A549 treated with AZD2906 at 1 μM for 4 hours (cell line): ENCODE measurements at places on chromosomes 5 and 9. TPM values are rescaled to one million over a fixed set of nuclear protein-coding genes. Genes with fewer than 3 reads are reported as not detected.

The CD274 gene
- total RNA-seq: 1.3 to 2.1 TPM (median 1.7 TPM) in 5 replicates

The PPP3R2 gene
- total RNA-seq: not detected in 5 replicates

The B4GALT1 gene
- total RNA-seq: 201 to 239 TPM (median 228 TPM) in 5 replicates

The CCNI2 gene
- total RNA-seq: 0.07 to 0.26 TPM (median 0.10 TPM) in 4 of 5 replicates, not detected in the other

The CAMK2A gene
- 0.56 to 0.80 TPM (median 0.69 TPM) in 5 replicates for total RNA-seq

The MLANA gene
- not detected in 5 replicates for total RNA-seq

The GPX3 gene
- total RNA-seq: 17.4 to 21.2 TPM (median 18.2 TPM) in 5 replicates

The CCNJL gene
- total RNA-seq: 10.1 to 12.6 TPM (median 11.2 TPM) in 5 replicates

The LCN1 gene
- total RNA-seq: 0.17 to 0.26 TPM (median 0.20 TPM) in 3 of 5 replicates, not detected in the others

The NR2F1-AS1 gene
- total RNA-seq: 2.6 to 4.3 TPM (median 3.0 TPM) in 5 replicates

The PCDHGA9 gene
- 0.03 to 0.05 TPM (median 0.05 TPM) in 5 replicates for total RNA-seq

The INSYN2B gene
- 0.07 to 0.31 TPM (median 0.11 TPM) in 5 replicates for total RNA-seq

The PHF24 gene
- 0.07 to 0.19 TPM (median 0.13 TPM) in 5 replicates for total RNA-seq

The IFNA16 gene
- not detected in 5 replicates for total RNA-seq

The MEIKIN gene
- not detected in 5 replicates for total RNA-seq

The ECSCR gene
- not detected in 5 replicates for total RNA-seq

The SLC6A3 gene
- total RNA-seq: 1.00 to 2.2 TPM (median 1.3 TPM) in 5 replicates

The RNF208 gene
- 0.91 to 2.8 TPM (median 2.1 TPM) in 5 replicates for total RNA-seq

The RNF183 gene
- total RNA-seq: 0.10 to 0.19 TPM in 2 of 5 replicates, not detected in the others

The SYK gene
- total RNA-seq: 0.02 to 0.17 TPM (median 0.03 TPM) in 4 of 5 replicates, not detected in the other

The LRRC70 gene
- 0.11 to 0.31 TPM (median 0.13 TPM) in 5 replicates for total RNA-seq

The PKN3 gene
- total RNA-seq: 13.1 to 18.5 TPM (median 16.8 TPM) in 5 replicates

The SLC45A2 gene
- total RNA-seq: not detected in 5 replicates

The SPINK4 gene
- not detected in 5 replicates for total RNA-seq

The DPP7 gene
- total RNA-seq: 66.9 to 123 TPM (median 112 TPM) in 5 replicates

The SEMA4D gene
- 4.3 to 5.0 TPM (median 4.9 TPM) in 5 replicates for total RNA-seq

The ARHGEF37 gene
- 2.4 to 2.8 TPM (median 2.6 TPM) in 5 replicates for total RNA-seq

The PFN3 gene
- not detected in 5 replicates for total RNA-seq

The WDR38 gene
- 0.11 to 0.23 TPM (median 0.14 TPM) in 5 replicates for total RNA-seq

The ANKRD31 gene
- total RNA-seq: 0.03 to 0.07 TPM (median 0.06 TPM) in 5 replicates

The PCDH12 gene
- not detected in 5 replicates for total RNA-seq

The PRDM9 gene
- total RNA-seq: 0.02 TPM in 1 of 5 replicates, not detected in the others

The PCA3 gene
- not detected in 5 replicates for total RNA-seq

The C9orf43 gene
- total RNA-seq: 0.30 to 0.73 TPM (median 0.54 TPM) in 5 replicates

The NR5A1 gene
- 0.07 to 0.20 TPM (median 0.17 TPM) in 5 replicates for total RNA-seq

The EGR1 gene
- 7.7 to 12.4 TPM (median 11.2 TPM) in 5 replicates for total RNA-seq

The FCN2 gene
- not detected in 5 replicates for total RNA-seq

The CCIN gene
- total RNA-seq: 0.06 TPM in 1 of 5 replicates, not detected in the others

The CYSTM1 gene
- 160 to 243 TPM (median 182 TPM) in 5 replicates for total RNA-seq

The TNFSF15 gene
- total RNA-seq: 0.03 to 0.12 TPM (median 0.07 TPM) in 5 replicates

The GTF3C4 gene
- 16.0 to 18.7 TPM (median 16.8 TPM) in 5 replicates for total RNA-seq

The UIMC1 gene
- total RNA-seq: 38.6 to 45.1 TPM (median 42.2 TPM) in 5 replicates

The ZNF483 gene
- total RNA-seq: 0.31 to 1.1 TPM (median 0.49 TPM) in 5 replicates

The INSL6 gene
- not detected in 5 replicates for total RNA-seq

The PRR16 gene
- total RNA-seq: 0.05 to 0.10 TPM in 2 of 5 replicates, not detected in the others

The TAF11L6 gene
- not detected in 5 replicates for total RNA-seq

The PALM2AKAP2 gene
- total RNA-seq: 0.27 to 0.74 TPM (median 0.36 TPM) in 5 replicates

The PDGFRB gene
- 0.11 to 0.80 TPM (median 0.22 TPM) in 5 replicates for total RNA-seq

The HK3 gene
- 0.02 to 0.07 TPM in 2 of 5 replicates, not detected in the others for total RNA-seq

The PCDHGB1 gene
- 1.4 to 1.9 TPM (median 1.7 TPM) in 5 replicates for total RNA-seq

The CFAP90 gene
- total RNA-seq: 0.29 to 0.72 TPM (median 0.50 TPM) in 5 replicates

The SH3RF2 gene
- 2.2 to 3.0 TPM (median 2.4 TPM) in 5 replicates for total RNA-seq

The PCDHGA2 gene
- 0.40 to 0.74 TPM (median 0.53 TPM) in 5 replicates for total RNA-seq
